ENCODE measurements at places on chromosomes 6 and 20.

DNA sequence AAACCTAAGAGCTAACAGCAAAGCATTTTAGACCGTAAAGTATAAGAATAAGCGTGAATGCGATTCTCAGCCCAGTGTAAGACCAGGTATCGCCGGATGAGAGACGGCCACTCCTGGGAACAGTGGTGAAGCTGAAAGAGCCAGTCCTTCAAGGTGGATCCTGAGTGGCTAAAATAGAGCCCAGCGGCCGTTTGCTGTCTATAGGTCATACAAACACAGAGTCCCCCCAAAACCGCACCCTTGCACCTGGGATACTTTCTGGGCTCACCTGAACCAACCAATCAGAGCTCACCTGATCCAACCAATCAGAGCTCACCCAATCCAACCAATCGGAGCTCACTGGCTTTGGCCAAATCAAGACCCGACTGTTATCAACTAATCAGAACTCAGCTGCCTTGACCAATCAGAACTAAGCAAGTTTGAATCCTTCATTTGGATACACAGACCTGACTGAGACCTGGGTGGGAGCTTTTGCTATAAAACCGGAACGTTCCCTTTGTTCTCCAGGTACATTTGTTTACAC, 248.2 kb downstream of the DLL1 start:
- no peak for DNase-seq

GRCh38 chr6:31025595-31025994, 15.3 kb downstream of the MUC22 start:
- DNase-seq, result no peak

GRCh38 chr20:44097521-44098255, 89.3 kb downstream of the JPH2 start:
- no peak for DNase-seq

DNA sequence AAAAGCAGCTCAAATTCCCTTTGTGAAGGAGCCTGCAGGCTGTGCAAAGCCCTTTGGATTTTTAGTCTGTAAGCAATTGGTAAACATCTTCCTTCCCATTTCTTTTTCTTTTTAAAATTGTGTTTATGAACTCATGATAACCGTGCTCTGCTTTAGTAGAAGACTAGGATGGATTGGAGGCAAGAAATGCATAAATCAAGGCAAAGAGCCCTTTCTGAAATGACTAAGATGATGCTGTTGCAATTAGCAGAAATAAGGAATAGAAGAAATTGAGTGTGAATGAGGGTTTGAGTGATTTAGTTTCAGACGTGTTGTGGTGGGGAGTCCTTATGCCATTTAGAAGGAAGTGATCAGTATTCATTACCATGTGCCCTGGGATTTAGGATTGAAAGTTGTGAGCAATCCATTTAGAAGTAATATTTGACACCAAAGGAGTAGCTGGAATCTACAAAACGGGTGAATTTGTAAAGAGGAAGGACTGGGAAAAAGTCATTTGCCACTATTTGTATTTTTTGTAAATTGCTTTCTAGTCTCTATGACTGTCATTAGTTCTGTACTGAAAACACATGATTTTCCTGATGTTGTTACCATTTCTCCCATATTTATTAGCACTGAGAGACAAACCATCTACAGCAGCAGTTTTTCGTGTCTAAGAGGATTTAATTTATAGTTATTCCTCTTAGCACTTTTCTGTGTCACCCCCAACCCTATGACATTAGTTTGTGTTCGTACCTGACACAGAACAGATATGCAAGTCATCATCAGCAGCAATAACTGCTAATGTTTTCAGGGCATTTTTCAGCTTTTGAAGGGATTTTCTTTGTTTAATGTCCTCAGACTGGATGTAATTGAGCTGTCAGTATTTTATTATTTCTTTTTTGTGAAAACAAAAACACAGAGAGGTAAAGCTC, 265.0 kb downstream of the UTRN start:
- no peak for DNase-seq

DNA sequence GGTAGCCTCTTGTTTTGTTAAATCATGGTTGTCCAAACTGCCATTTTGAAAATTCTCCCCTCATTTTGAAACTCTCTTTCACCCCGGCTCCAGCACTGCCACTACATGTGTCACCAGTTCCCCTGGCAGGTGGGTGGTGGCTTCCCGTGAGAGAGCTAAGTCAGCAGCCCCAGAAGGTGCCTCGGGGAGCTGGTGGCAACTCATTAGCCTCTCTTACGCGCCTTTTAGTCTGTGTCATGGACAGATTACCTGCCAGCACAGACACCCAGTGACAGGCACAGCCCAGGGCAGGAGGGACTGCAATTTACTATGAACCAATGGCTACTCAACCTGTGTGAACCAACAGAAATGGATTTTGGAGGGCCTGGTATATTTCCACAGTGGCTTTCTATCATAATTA, 147.1 kb upstream of the SASH1 start:
- DNase-seq, result no peak

DNA sequence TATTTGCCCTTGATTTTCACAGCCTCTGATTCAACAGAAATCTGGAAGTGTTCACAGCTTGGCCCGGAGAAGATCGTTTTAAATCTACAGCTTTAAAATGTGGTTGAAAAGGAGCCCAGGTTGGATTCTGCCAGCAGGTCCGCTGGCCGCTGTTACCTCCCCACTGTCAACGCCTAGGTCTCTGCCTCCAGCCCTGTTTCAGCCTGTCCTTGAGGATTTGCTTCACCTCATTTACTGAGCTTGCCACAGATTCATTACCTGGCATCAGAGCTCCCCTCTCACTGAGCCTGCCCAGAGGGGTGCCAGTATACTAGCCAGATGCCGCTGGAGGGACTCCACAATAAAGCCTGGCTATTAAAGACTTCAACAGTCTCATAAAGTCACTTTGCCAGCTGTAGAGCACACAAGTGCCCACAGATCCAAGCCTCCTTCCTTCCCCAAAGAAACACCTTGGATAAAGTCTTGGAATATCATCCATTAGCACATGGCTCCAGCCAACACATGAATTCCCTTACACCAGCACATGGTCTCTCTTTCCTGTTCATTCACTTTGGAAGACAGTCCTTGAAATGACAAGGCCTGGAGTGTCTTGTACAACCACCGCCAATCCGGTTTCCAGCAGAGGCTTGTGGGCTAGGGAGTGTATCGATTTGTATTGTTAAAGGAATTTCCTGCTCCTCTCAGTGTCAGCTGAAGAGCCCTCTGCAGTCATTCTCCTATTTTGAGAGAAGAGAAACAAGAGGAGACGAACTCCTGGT, 9.5 kb upstream of the NR2E1 start:
- no peak for DNase-seq

GRCh38 chr20:41352666-41353065, 12.0 kb downstream of the LPIN3 start:
- DNase-seq, result no peak

- DNase-seq, result no peak
Observed at GRCh38 chr6:156658186-156658965, 118.8 kb upstream of the ARID1B start.

DNA sequence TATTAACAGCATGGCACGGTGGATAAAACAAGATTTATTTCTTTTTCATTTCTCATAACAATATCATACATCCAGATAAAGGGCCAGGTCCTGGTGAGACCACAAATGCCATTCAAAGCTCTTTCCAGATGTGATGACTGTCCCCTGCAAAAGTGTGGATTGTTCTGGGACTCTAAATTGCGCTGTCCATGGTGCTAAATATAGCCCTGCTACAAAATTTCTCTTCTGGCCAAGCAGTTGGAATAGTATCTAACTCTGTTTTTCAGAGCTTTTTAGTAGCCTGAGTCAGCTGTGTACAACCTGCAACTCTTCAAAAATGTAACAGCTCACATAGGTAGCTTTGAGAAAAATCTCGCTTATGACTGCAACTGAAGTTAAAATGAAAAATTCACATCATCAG, 115.8 kb downstream of the MANEA start:
- DNase-seq, result no peak

DNA sequence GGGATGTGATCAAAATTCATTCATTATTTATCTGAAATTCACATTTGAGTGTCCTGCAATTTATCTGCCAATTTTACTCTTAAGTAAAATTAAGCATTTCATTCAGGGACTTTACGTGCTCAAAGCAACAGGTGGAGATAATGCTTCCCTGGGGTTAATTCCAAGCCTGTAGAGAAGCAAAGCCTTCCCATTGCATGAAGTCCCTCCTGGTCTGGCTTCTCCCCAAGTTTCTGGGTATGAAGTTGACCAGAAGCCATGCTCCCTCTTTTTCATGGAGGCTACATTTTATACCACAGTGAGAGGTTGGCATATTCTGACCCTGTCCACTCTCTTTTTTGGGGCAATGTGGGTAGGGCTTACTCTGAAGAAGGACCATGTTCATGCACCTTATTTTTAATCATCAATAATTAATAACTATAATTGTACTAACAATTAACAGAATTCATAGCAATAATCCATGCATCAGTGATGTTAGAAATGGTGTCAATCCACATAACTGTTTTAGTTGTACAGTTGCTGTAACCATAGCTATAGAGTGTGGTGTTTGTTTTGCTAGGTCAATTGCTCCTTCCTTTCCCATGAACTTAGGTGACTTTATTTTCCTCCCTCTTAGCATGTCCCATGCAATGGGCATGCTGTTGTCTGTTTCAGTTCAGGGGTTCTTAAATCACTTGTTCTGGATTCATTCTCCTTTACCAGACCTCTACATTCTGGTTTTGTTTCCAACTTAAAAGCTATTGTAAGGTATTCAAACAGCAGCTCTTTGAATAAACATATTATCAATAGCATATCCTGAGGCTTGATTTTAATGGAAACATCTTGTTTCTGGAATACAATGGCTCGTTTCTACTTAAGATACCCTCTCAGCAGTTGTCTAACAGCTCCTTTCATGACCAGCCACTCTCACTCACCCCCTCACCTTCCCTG, 1.5 kb downstream of the LAMA4 start:
- no peak for DNase-seq

DNA sequence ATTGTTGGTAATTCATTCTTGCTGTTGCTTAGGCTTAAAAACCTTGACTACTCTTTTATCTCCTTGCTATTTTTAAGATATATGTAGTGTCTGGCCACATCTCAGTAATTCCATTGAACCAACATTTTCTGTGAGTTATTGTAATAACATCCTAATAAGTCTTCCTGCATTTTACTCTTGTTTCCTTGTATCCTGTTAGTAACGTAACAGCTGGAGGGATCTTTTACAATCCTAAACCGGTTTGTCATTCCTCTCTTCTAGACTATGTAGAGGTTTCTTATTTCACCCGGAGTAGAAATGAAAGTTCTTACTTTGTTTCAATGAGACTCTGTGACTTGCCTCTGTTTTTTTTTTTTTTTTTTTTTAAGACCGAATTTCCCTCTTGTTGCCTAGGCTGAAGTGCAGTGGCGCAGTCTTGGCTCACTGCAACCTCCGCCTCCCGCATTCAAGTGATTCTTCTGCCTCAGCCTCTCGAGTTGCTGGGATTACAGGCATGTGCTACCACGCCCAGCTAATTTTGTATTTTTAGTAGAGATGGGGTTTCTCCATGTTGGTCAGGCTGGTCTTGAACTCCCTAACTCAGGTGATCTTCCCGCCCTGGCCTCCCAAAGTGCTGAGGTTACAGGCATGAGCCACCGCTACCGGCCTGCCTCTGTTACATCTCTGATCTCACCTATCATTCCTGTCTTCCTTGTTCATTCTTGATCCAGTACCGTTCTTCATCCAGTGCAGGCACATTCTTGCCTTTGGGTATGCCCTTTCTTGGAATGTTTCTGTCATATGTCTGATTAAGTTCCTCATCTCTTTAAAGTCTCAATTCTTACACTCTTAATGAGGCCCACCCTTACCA, 44.7 kb downstream of the NCOA3 start:
- no peak for DNase-seq

GRCh38 chr20:58378704-58379103, 10.3 kb upstream of the VAPB start:
- DNase-seq, result no peak

- no peak for DNase-seq
Observed at GRCh38 chr6:129451187-129451586, 258.8 kb downstream of the ARHGAP18 start.

GRCh38 chr6:34233867-34234266, 2.8 kb upstream of the HMGA1 start:
- DNase-seq, result no peak

All from activated CD4-positive, alpha-beta T cell treated with anti-CD3 and anti-CD28 coated beads for 48 hours (primary cell).